Activated CD8-positive, alpha-beta memory T cell treated with anti-CD3 and anti-CD28 coated beads, Interleukin-2, amount 10 ng/mL, durations not matched to agents 7 days and 5 days (primary cell): ENCODE measurements at places on chromosomes 12 and 14. TPM values are rescaled to one million over a fixed set of nuclear protein-coding genes. Genes with fewer than 3 reads are reported as not detected.

Gene SLC6A12
- not detected for total RNA-seq

Gene NUBPL
- total RNA-seq, result 6.3 TPM

Gene SMARCD1
- 62.0 TPM for total RNA-seq

Gene CFAP73
- not detected for total RNA-seq

Gene MFAP5
- total RNA-seq, result not detected

Gene PRH1
- 23.0 TPM for total RNA-seq

Gene TAS2R9
- not detected for total RNA-seq

Gene IRAK3
- 0.52 TPM for total RNA-seq
